Effector memory CD4-positive, alpha-beta T cell (primary cell): ENCODE measurements at places on chromosomes 2 and 18.

- no peak for DNase-seq
These were observed 53.6 kb upstream of the HNMT start for GRCh38 chr2:137910641-137911040.

DNA sequence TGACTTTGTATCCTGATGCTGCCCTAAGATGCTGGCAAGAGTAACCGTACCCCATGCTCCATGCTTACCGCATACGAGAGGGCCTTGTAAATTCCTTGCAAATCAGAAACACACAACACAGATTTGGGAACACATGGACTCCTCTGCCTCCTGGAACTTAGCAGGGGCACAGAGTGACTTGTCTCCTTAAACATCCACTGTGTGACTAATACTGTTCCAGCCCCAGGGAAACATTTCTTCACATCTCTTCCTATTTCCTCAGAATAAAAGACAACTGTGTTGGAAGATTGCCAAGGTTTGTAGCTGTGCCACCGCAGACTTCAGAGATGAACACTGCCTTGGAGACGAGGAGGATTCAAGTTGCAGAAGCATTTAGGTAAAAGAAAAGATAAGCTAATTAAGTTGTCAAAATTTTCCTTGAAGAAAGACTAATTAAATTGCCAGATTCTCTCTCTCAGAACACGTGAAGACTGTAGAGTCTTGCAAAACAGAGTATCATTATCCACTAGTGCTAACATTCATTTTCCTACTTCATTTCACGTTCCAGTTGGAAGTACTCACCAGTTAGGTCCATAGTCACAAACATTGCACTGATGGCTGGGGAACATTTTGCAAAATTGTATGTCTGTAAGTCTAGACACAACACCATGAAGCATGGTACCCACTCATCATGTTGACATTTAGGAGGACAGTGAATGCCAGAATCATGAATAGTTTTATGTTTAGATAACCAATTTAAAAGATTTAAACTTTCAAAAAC is 188.8 kb downstream of the TSN start:
- no peak for DNase-seq

DNA sequence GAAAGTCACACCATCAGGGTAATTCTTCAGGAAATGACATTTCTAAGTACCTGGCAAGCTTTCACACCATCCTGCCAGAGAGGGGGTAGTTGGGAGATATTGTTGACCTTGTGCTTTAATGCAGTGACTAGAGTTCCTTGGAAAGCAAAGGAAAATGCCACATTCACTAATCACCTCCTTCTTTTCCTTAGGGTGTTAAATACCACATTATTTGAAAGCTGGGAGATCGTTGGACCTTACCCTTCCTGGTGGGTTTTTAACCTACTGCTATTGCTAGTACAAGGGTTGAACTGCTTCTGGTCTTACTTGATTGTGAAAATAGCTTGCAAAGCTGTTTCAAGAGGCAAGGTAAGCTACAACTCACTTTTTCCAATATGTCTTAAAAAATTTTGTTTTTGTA is 37.0 kb upstream of the NOSTRIN start:
- DNase-seq, result no peak

- DNase-seq, result no peak
These were observed 34.4 kb downstream of the VRK2 start for GRCh38 chr2:58081000-58081399.

- no peak for DNase-seq
These were observed 47.9 kb downstream of the EML6 start for GRCh38 chr2:54771166-54771885.
